ENCODE measurements at places on chromosomes 12 and 14.

- no peak for DNase-seq
Measured at GRCh38 chr12:90682398-90682797, 272.6 kb downstream of the CCER1 start.

GRCh38 chr12:93103154-93103553 lies 174.1 kb upstream of the EEA1 start:
- no peak for DNase-seq

DNA sequence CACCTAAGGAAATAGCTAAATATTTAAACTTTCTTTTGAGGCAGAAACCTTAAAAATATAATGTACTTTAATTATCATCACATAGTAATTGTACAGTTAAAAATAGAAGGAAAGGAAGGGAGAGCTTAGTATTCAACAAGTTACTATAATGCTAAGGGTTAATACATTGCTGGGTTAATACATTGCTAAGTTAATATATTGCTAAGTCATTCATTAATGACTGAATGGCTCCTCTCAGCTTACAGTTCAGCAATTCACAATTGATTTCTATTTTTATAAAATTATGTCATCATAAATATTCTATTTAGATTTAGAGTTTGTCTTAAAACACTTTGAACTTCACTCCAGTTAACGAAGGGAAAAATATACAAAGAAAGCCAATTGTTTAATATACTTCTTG lies 207.9 kb downstream of the BMP4 start:
- no peak for DNase-seq

- no peak for DNase-seq
Measured at GRCh38 chr14:97978341-97978740, 1181.2 kb downstream of the VRK1 start.

DNA sequence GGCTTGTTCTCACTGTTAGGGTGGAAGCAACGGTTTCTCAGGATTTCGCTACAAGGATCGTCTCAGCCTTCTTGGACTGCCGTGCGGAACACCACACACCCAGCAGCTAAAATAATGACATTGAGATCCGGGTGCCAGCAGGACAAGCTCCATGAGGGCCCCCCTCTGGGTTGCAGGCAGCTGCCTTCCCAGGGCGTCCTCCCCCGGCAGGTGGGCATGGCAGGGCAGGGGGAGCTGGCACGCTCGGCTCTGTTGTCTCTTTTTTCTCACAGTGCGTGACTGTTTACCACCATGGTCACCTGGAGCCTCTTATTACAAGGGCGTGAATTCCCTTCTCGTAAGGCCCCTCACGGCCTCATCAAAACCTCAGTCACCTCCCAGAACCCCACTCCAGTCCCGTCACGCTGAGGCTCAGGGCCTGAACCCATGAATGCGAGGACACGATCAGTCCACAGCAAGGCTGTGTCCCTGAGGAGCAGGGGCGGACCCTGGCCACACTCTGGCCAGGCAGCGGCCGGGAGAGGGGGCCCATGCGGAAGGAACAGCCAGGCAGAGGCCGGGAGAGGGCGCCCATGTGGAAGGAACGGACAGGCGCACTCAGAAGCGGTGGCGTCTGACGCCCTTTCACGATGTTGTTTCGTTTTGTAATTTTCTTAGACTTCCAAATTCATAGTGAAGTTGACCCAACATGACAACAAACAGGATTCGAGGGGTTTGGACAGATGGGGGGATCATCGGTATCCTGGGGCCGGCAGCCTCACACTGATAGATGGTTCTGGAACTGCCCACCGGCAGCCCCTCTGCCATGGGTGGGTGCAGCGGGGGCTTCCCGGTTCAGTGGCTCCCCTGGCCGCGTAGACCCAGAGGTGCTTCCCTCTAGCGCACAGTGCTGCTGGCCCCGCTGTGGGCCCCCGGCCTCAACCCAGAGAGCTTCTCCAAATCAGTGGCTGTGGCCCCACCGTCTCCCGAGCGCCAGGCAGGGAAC lies 10.0 kb downstream of the LRCOL1 start:
- no peak for DNase-seq

- no peak for DNase-seq
Measured at GRCh38 chr12:52367876-52368275, 595 bp upstream of the KRT85 start.

GRCh38 chr14:102502571-102502970 lies 7.0 kb downstream of the ANKRD9 start:
- no peak for DNase-seq

DNA sequence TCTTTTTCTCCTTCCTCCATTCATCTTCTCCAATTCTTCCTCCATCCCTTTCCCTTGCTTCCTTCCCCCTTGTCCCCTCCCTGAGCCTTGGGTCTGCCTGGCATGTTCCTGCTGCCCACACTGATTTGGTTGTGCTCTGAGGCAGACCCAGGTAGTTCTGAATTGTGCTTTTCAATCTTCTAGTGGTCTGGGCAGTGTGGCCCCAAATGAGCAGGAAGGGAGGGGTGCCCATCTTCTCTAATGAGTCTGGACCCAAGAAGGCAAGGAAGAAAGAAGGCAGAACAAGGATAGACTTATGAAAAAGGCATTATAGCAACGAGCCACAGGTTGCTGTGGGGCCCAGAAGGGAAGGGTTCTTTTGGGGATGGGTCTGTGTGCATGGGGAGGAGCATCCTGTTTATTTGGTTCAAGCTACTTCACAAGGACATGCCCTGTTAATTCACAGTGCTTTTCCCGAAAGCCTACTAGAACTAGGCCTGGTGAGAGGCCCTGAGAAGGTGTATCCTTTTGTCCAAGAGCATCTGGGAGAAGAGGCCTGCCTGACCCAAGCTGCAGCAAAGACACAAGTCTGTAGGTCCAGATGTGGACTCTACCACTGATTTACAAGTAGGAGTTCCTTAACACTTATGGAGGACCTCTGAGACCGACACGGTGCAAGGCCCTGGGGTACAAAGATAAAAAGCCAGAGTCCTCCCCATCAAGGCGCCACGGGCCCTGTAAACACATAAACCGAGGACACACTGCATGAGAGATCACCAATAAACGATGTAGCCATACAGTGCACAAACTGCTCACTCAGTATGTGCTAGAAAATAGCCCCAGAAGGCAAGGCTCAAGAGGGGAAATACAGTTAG lies 1.1 kb upstream of the SUSD6 start:
- DNase-seq, result no peak

DNA sequence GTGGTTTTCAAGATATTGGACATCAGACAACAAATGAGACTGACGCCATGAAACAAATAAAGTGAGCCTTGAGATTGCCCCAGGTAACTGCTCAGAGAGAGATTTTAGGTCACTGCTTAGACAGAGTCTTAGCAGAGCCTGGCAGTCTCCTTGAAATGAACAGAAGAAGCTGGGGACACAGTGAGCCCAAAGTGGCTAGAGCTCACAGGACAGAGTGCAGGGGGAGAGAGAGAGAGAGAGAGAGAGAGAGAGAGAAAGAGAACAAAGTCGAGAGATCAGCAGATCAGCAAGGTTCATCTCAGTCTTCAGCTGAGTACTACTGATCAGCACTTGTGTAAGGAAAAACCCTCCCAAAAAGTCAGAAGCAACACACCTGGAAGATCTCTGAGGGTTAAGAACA lies 147.4 kb downstream of the RMST start:
- DNase-seq, result no peak

DNA sequence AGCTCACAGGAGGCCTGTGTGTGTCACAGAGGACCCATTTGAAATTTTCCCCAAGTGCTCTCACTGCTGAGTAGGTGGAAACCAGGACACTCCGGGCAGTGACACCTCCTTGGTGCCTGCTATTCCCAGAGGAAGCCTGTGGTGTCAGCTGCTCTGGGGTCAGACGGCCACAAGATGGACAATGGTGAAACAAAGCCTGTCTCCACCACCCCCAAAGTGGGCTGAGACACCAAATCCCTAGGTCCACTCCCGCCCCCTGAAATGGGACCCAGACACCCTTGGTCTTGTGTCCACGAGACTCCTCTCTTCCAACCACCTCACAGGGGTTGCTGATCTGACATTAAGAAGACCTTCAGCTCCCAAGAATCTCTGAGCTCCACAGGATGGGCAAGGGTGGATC lies 7.0 kb downstream of the KCNH3 start:
- DNase-seq, result no peak

DNA sequence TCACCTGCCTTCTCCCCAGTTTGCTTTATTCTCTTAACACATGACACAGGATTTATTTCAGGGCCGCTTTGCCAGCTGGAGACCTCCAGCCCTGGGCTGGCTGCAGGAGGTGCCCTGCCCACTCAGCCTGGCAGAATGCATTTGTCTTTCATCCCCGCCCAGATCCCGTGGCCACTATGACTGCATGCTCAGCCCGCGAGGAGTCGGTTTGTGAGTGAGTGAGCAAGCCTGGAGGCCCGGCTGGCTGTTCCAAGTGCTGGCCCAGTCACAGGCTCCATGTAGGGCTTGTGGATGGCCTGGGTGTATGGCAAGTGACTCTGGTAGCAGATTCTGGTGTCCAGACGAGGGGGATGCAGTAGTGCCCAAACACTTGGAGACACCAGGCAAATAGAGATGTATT lies 2.1 kb downstream of the TDP1 start:
- DNase-seq, result no peak

DNA sequence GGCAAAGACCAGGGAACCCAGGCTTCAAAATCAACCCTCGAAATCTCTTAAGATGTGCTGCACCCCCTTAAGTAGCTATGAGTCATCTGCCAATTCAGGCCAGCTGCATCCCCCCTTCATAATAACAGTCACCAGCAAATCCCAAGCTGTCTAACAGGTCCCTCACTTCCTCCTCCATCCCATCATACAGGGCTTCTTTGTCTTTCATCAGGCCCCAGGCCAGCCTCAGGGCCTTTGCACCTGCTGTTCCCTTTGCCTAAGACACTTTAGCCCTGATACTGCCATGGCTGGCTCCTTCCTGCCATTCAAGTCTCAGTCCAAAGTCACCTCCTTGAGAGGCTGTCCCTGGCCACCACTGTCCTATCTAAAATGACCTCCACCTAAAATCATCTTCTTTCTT lies 4.0 kb downstream of the RASAL1 start:
- DNase-seq, result no peak

DNA sequence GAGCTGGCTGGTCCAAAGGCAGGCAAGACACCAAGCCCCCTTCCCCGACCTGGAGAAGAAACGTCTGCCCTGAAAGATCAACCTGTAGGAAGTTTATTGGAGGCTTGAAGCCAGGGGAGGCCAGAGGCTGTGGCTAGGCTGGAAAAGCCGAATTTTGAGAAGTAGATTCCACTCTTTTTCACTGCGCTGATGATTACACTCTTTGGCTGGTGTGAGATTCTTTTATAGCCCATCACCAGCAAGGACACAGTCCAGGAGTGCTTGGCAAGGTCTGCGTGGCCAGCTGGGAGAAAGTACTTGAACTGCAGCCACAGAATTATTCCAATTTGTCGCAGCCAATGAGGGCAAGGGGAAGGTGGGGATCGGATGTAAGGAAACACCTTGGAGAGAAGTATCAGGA lies 45.0 kb downstream of the SYNE3 start:
- DNase-seq, result no peak

- DNase-seq, result no peak
Measured at GRCh38 chr12:103956509-103957027, 9.1 kb upstream of the TDG start.

- no peak for DNase-seq
Measured at GRCh38 chr14:68444449-68445168, 348.3 kb downstream of the ZFP36L1 start.

GRCh38 chr12:94427501-94428381 lies 31.9 kb downstream of the CEP83 start:
- peak; percentile 66 for DNase-seq

DNA sequence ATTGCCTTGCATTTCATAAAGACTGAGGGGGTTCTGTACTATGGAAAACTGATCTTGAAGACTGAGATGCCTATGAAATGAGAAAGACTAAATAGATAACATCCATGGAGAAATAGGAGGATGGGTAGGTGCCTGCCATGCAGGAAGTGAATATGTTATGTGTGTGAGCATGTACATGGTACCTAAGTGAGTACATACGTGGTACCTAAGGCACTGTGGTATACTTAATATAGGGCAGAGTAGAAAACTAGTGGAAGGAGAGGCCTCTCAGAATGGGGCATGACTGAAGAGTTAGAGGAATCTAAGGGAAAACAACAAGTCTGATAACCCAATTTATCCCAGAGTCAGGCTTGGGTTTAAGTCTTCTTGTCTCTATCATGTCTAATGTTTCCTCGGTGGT lies 161.8 kb upstream of the DCN start:
- DNase-seq, result no peak

All from NCI-H1048 (cell line).